ENCODE measurements at places on chromosomes 7 and 10. TPM values are rescaled to one million over a fixed set of nuclear protein-coding genes. Genes with fewer than 3 reads are reported as not detected.

- DNase-seq = no peak
Observed at GRCh38 chr7:155721056-155721455, 76.6 kb downstream of the RBM33 start.

DNA sequence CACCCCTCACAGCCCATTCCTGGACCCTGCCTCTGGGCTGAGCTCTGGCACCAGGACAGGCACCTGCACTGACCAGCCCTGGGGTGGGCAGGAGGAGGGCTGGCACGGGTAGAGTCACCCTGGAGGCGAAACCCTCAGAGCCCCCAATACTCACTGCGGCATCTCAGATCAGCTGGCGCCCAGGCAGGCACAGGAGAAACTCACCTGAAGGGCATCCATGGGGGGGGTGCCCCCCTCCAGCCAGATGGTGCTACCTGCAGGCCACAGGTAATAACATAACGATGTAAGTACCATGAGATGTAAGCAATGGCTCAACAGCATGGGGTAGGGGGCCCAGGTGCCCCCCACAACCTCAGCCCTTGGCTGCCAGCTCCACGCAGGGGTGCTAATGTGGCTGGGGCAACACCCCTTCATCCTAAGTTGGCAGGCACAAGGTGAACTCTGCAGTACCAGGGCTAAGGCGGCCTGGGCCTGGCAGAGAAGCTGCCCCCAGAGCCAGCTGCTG, 12.1 kb upstream of the PYROXD2 start:
- no peak for DNase-seq

- DNase-seq = no peak
Observed at GRCh38 chr10:120485946-120486345, 28.9 kb downstream of the PLPP4 start.

DNA sequence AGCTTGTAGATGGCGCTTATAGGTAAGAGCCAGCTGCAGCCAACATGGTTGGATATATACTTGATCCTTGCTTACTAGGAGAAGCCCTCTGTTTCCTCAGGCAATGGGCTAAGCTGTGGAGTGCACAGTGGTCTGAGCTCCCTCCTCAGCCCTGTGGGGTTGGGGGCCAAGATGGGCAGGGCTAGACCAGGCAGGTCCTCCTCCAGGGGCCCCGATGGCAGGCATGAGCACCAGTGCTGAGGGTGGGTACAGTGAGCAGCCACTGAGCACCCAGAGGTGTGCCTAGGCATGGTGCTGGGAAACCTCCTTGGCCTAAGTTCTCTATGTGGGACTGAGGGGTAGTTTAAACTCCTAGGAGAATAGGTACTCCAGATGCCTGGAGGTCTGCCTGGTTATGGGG, 680.2 kb downstream of the SUGCT start:
- DNase-seq = no peak

- no peak for DNase-seq
Observed at GRCh38 chr10:20128811-20129210, 312.6 kb downstream of the PLXDC2 start.

- DNase-seq = peak; percentile 18
Observed at GRCh38 chr10:34789966-34790506, 25.1 kb downstream of the PARD3 start.

- DNase-seq = peak; percentile 22
Observed at GRCh38 chr7:82234457-82235049, 209.0 kb downstream of the CACNA2D1 start.

- DNase-seq = no peak
Observed at GRCh38 chr10:28679581-28680357, 2.4 kb downstream of the BAMBI start.

DNA sequence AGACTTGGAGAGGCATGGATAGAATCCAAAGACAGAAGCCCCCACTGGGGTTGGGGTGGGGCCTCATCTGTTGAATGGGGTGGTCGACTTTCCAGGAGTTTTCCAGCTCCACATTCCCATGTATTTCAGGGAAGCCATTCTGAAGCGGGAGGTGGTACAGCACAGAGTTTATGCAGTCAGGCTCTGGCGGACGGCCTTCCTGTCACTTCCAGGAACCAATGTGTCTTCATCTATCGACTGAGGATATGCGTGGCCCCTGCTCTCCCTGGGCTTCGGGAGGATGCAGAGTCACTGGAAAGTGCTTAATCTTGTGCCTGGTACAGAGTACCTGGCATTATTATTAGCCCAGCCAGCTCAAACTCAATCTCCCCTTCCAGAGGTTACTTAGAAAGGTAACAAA, 26.3 kb downstream of the DOCK1 start:
- DNase-seq = no peak

GRCh38 chr7:81624021-81624592, 145.7 kb downstream of the HGF start:
- DNase-seq = no peak

The SBDS gene
- 55.7 TPM for total RNA-seq

The ADIRF gene
- 69.2 TPM for total RNA-seq

The SERPINE1 gene
- 18.1 TPM for total RNA-seq

The TET1 gene
- total RNA-seq = 23.6 TPM

The LRRC17 gene
- total RNA-seq = 92.4 TPM

The CUL1 gene
- 36.7 TPM for total RNA-seq

The ADAM12 gene
- 22.8 TPM for total RNA-seq

The KCNIP2 gene
- total RNA-seq = 5.7 TPM

Measured in skin of body (tissue), 3 donors.